Tibial artery (tissue), 4 donors: ENCODE measurements at places on chromosomes 2 and 18.

GRCh38 chr2:47150175-47150574 is 4.9 kb downstream of the STPG4 start:
- no peak for DNase-seq

DNA sequence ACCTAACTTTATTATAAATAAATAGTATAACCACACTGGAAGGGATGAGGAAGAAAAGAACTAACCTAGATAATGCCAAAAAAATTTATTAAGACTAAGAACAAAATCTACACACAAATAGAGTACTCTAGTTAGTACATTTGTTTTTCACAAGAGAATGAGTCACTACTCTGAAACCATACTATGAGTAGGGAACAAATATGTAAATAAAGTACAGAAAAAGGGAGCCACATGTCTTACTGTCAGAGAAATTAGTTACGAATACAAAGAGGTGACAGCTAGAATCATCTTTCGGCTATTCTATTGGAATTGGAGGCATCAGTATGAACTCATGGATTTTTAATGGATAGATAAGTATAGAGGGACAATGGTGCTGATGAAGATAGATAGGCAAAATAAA is 150.5 kb downstream of the COPS8 start:
- DNase-seq: no peak

DNA sequence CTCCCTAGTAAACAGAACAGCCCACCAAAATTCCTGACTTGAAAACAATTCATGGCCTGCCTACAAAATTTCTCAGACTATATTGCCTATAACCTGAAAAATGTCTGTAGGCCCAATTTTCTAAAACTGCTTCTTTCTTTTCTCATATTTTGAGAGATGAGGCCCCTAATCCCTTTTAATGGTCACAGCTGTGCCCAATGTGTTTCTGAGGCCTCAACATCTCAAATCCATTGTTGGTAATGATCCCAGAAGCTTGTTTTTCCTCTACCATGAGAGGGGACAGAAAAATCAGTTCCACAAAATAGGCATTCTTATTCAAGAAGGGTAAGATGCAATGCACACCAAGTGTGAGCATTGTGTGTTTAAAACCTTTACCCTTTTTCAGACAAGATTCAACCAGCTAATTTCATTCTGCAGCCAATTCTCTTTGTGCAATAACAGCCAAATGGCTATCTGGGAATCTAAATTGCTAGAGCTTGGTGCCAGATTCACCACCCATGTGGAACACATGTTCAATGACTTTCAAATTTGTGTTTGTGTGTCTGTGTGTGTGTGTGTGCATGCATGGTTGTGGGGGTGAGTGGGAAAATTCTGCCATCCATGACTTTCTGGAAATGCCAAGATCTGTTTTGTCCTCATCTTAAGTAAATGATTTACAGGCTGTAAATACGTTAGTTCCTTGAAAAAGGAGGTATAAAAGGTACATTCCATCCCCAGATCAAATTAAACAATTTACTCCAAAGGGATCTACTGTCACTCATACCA is 319.5 kb downstream of the TNS1 start:
- no peak for DNase-seq

- no peak for DNase-seq
Measured at GRCh38 chr2:183868707-183869106, 729.6 kb upstream of the ZNF804A start.

- DNase-seq: no peak
Measured at GRCh38 chr2:143717053-143717452, 587.8 kb downstream of the ARHGAP15 start.

DNA sequence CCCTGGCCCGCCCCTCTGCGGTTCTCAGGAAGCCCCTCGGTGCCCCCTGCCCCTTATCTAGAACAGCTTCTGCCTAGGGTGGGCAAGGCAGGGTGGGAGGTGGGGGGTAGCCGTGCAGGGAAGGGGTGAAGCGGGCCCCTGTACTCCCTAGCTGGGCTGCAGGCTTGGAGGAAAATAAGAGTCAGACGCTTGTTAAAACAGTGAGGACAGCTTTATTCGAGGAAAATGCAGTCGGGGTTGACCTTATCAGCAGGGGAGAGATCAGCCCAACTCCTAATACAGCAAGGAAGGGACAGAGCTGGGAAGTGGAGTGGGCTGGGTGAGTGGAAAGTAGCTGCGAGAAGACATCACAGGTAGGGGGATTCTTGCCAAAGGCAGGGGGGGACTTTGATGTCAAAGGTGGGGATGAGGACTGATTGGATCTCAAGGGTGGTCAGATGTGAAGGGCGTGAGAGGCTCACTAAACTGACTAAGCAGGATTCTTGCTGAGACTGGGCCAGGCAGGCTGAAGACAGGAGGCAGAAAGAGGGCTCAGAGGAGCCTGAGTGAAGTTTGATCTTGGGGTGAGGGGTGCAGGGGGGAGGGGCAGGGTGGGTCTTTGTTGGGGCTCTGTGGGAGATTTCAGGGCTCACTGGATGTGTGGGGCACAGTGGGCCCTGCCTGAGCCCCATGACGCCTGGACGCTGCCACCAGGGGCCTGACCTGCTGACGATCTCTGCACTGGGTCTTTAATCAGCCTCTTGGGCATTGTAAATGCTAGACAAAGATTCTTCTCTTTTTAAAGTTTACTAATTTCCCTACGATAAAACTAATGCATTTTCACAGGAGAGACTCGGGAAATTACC is 29.9 kb downstream of the HPCAL1 start:
- no peak for DNase-seq

DNA sequence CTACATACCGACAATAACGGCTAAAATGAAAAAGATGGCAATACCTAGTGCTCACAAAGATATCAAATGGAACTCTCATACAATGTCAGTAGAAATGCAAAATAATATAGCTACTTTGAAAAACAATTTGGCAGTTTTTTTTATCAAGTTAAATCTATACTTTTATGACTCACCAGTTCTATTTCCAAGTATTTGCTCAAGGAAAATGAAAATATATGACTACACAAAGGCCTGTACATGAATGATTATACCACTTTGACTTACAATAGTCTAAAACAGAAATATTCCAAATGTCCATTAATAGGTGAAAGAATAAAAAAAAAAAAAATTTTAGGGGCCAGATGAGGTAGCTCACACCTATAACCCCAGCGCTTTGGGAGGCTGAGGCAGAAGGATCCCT is 219.8 kb downstream of the ZRANB3 start:
- DNase-seq: no peak

DNA sequence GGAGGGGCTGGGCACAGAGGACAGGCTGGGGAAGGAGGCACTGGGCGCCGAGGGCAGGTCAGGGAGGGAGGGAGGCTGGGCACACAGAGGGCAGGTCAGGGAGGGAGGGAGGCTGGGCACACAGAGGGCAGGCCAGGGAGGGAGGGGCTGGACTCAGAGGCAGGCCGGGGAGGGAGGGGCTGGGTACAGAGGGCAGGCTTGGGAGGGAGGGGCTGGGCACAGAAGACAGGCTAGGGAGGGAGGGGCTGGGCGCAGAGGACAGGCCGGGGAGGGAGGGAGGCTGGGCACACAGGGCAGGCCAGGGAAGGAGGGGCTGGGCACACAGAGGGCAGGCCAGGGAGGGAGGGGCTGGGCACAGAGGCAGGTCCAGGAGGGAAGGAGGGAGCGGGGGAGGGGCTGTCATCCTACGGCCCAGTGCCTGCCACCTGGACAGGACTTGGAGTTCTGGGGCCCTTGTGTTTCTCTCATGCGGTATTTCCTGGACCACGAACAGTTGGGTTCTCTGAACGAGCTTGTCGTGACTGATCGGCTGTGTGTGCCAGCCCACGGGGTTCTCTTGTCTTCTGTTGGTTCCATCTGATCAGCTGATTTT is 46.7 kb upstream of the KCNG2 start:
- DNase-seq: no peak

DNA sequence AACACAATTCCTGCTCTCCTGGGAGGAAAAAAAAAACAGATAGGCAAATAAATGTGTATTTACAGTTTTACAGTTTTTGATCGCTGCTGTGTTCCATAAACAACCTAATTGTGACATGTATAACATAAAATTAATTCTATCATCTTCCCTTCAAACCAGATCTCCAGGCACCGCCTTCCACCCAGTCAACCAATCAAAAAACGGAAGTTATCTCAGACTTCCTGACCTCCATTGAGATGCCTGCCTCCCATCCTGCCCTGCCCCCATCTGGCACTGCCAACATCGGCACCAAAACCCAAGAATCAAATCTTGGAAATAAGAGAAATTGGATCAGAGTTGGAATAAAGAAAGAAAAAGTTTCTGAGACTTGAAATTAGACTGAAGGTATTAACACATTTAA is 3.1 kb upstream of the RIOK3 start:
- no peak for DNase-seq

DNA sequence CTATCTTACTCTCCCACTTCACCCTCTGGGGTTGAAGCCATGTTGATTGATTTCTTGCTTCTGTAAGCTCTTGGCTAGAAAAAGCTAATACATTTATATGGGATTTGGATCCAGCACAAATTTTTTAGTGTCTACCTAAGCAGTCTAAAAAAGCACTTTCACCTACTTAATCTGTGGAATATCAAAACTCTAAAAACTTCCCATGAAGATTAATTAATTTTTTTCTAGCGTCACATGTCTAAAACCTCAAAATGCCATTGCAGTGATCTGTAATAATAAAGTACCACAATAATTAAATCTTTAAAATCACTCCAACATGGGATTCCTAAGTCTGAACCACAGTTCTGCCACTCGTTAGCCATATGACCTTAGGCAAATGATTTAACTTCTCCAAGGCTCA is 180.1 kb downstream of the EN1 start:
- no peak for DNase-seq

DNA sequence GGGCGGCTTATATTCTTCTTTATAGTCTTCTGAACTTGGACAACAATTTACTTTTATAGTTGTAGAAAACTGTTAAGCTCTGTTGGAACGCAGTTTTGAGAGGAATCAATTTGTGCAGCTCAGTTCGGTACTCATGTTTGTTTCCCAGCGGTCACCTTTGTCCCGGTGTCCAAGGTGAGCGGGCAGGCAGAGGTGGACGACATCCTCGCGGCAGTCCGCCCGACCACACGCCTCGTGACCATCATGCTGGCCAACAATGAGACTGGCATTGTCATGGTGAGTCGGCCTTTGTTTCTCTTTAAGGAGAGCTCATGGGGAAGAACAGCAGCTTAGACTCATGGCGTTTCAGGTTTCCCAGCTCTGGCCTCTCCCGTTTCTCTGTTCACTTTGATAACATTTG is 18.6 kb upstream of the ESPNL start:
- DNase-seq: no peak

- no peak for DNase-seq
Measured at GRCh38 chr2:148666555-148666954, 22.0 kb downstream of the EPC2 start.

GRCh38 chr2:105373895-105374401 is 24.9 kb downstream of the FHL2 start:
- no peak for DNase-seq

DNA sequence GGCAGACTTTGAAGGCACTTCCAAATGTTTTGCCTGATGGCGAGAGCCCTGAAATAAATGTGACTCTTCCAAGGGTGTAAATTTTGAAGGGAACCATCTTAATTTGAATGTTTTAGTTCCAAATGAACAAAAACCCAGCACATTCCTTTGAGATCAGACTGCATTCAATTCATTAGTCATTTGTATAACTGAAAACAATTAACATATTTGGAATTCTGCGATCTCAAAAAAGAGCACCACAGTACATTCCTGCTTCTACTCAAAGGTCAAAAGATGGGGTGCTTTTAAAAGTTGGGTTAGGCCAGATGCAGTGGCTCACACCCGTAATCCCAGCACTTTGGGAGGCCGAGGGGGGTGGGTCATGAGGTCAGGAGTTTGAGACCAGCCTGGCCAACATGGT is 38.2 kb upstream of the CHRNA1 start:
- no peak for DNase-seq

DNA sequence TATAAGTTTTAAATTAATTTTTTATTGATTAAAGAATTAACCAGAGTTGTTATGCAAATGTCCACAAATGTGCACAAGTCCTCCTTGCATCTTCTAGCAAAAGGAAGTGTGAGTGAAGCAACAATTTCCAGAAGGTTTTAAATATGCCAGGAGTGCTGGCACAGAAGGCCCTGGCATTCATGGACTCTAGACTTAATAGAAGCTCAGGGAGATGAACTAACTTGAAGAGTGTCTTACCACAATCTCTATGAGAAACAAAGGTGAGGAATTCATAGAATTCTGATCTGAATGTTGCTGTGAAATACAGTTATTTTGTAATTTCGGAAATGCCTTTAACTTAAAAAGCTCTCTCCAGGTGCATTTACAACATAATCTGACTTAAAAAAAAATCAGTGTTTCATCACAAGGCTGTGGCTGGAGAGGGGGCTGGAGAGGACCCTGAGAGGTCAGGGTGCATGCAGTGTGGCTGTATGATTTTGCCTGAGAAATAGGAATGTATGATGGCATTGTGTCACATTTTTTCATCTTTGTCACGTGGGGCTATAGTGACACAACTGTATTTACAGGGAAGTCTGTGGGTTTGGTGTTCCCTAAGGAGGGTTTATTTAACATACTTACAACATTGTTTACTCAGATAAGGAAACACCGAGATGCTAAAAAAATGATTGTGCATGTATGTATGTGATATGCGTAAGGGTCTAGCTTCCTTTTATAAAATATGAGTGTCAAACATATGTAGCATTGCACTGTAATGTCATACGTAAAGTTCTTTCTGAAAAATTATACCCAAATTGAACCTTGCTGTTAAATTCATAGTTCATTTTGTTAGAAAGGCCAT is 66.2 kb downstream of the MAP4K4 start:
- no peak for DNase-seq

- DNase-seq: peak; percentile 64
Measured at GRCh38 chr2:233165895-233166661, 85.4 kb upstream of the ATG16L1 start.

- DNase-seq: no peak
Measured at GRCh38 chr2:145593280-145593679, 1073.4 kb upstream of the ZEB2 start.

- no peak for DNase-seq
Measured at GRCh38 chr2:137252934-137253333, 487.6 kb downstream of the THSD7B start.

DNA sequence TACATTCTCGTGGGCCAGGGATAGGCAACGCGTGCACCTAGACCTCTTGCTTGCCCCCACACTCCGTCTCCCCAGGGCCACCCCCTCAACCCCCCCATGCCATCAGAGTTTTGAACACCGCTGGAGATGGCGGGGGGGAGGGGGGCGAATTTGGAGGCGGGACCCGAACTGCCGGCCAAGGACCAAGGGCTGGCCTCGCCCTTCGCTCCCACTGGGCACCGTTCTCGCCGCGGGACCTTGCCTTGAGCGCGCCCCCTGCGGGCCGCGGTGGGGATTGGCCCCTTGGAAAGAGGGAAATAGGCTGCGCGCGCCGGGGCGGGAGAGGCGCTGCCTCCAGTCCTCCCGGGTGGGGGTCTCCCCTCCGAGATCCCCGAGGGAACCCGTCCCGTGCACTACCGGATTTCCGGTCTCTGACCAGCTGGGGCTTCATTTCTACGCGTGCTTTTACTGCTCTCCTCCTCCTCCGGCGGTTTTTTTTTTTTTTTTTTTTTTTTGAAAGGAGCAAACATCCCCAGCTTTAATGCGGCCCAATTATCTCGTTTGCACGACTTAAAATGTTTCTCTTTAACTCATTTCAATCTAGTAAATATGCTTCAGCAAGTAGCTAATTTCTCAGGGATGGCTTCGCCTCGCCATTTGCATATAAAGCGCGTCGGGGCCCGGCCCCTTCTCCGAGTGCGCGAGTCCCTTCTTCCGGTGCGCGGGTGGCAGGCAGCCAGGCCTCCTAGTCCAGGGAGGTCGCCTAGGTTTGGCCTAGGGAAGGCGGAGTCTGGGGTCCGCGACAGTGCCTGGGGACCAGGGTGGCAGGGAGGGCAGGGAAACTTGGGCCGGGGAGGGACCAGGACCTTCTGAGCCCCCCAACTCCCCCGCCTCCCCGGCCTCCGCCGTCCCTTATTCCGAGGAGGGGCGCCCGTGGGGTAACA is 10.0 kb upstream of the GBX2 start:
- peak; percentile 45 for DNase-seq

GRCh38 chr2:222609381-222609780 is 46.5 kb downstream of the FARSB start:
- no peak for DNase-seq
